ENCODE measurements at places on chromosomes 16 and 17.

- no peak for DNase-seq
These were observed 4.8 kb downstream of the BTBD17 start for GRCh38 chr17:74356646-74357465.

GRCh38 chr16:563072-563644 lies 3.0 kb downstream of the PRR35 start:
- no peak for DNase-seq

DNA sequence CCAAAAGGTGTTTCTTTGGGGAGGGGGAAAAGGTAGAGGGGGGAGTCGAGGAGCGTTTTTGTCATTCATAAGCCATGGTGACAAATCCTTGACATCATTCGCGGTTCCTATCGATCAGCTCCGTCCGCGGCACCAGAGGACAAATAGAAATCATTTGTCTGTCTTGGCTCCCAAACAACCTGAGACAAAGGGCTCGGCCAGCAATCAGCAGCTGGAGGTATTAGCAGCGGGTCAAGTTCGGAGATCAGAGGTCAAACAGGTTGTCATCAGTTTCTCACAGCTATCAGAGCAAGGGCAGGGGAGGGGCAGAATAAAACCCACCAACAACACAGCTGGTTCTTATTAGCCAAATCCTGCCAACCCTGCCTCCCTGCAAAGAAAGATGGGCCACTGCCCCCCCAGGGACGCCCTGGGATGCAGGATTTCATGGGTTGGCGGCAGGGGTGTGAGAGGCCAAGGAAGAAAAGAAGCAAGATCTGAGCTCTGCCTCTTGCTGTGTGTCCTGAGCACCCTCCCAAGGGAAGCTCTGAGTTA lies 145.3 kb upstream of the LHX1 start:
- no peak for DNase-seq

DNA sequence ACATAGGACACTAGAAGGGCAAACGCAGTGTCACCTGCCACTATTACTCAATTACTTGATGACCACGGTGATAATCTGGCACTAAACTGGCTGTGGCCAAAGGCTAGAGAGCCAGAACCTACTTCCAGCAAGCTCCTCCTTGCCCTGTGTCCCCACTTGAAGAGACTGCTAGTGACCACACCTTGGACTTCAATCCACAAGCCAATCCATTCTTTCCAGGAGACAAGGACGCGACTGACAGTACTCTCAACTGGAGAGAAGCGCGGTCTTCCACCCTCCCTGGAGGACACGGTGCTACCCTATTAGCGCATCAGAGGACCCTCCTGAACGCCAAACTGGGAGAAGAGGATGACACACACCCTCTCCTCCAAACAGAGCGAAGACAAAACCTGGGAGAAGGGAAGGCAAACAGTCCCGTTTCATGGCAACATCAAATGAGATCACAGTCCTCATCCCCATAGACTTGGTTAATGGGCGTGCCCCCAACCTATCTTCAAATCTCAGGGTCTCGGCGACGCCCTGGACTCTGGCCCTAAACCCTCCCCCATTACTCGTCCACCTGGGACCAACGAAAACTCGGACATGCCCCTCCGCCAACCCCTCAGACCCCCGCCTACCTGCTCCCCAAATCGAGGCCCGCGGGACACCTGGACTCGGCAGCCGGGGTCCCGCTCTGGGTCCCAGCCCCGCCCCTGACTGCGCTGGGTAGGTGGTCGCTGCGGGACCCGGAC lies 508 bp downstream of the FLCN start:
- DNase-seq: no peak

DNA sequence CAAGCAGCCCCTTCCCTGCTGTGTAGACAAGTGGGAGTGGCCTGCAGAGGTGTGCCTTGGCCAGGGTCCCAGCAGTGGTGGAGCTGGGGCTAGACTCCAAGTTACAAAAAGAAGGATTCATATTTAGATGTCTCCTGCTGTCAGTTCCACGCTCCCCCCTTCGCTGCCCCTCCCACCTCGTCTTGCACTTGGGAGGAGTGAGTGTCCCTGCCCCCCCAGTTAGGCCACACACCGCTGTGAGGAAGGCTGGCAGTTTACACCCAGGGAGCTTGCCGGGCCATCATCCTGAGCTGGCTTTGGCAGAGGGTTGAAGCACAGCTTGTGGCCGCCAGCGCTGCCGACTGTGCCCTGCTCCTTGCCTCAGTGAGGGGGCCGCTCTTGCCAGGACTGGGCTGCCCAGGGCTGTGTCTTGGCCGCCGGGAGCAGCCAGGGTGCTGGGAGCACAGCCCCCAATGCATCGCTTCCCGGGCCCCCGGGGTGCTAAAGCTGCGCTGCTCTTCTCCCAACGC lies 44.3 kb downstream of the ELAC2 start:
- DNase-seq: no peak

DNA sequence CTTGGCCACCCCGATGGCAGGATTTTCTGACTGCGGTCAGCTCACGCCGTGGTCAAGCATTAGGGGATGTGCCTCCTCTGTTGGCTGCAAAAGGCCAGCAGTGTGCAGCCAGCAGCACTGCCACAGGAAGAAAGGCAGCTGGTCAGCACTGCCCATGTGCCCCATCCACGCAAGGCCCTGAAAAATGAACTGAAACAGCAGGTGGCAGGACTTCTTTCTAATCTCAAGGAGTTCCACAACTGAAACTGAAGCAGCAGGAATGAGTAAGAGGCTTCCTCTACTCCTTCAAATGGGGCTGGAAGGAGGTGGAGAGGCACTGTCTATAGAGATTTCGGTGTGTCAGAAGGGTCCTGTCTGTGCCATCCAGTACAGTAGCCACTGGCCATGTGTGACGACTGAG lies 3.2 kb downstream of the ZNF500 start:
- DNase-seq: no peak

GRCh38 chr16:18816286-18816685 lies 14.9 kb upstream of the ARL6IP1 start:
- DNase-seq: no peak
